ENCODE measurements at places on chromosomes 1 and 21. TPM values are rescaled to one million over a fixed set of nuclear protein-coding genes. Genes with fewer than 3 reads are reported as not detected.
A peak's percentile ranks its signal among the peaks of the same experiment; 100 is the strongest.

Gene AMY1B
- total RNA-seq = not detected

Gene GPA33
- 1.6 TPM for total RNA-seq

Gene EDARADD
- 16.6 TPM for total RNA-seq

Gene MEX3A
- 112 TPM for total RNA-seq

Gene ZNF593OS
- not detected for total RNA-seq

GRCh38 chr1:9400425-9401079, 107.9 kb downstream of the SPSB1 start:
- H3K4me1 ChIP-seq = peaks cover 11% of the 10 kb centered on the region
- no peak overlapping the region for H3K27ac ChIP-seq
- no peak for DNase-seq
- H3K27me3 ChIP-seq = no peaks in the 10 kb centered on the region
- no peaks in the 10 kb centered on the region for H3K36me3 ChIP-seq

DNA sequence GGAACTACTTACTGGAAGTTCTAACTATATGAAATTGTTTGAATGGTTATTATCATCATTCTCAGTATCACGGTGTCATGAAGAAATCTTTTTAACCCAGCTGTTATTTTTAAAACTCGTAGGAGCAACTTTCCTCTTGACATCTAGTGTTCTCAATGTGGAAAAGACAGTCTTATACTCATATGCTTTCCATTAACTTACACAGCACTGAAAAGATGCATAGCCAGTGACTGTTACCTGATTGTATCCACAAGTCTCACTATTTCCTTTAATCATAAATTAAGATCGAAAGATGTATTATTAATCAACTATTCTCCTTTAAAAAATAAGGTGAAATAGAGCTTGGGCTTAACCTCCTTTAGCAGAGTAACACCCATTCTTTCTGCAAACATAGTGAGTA, 59.7 kb upstream of the TNFSF4 start:
- H3K27me3 ChIP-seq = no peaks in the 10 kb centered on the region
- H3K27ac ChIP-seq = no peak overlapping the region
- DNase-seq = no peak
- H3K4me1 ChIP-seq = peaks cover 4% of the 10 kb centered on the region

- H3K36me3 ChIP-seq = peaks cover 24% of the 10 kb centered on the region
- H3K27ac ChIP-seq = peak overlapping the region; percentile 78
- H3K4me3 ChIP-seq = no peak overlapping the region
- DNase-seq = no peak
- no peaks in the 10 kb centered on the region for H3K27me3 ChIP-seq
Observed at GRCh38 chr1:164628772-164629171, 69.8 kb downstream of the PBX1 start.

- no peaks in the 10 kb centered on the region for H3K4me1 ChIP-seq
- H3K36me3 ChIP-seq = no peaks in the 10 kb centered on the region
- peaks cover 16% of the 10 kb centered on the region for H3K27me3 ChIP-seq
- H3K27ac ChIP-seq = no peak overlapping the region
- DNase-seq = no peak
Observed at GRCh38 chr1:245133995-245134715, 20.6 kb upstream of the KIF26B start.

DNA sequence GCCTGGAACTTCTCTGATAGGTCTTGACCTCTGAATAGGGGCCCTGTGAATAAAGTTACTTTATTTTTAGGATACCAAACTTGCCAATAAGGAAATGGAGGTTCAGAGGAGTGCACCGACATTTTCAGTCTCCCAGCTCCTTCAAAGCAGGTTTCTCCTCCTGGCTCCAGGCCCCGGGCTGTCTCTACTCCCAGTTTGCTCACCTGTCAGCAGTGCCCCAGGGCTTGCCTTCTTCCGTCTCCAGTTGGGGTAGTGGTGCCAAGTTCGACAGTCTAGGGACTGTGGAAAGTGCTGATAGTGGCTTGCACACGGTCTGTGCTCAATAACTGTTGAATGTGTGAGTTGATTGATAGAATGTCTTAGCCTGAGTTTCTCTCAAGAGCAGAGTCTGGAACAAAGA, 149.2 kb downstream of the ACTL8 start:
- no peaks in the 10 kb centered on the region for H3K36me3 ChIP-seq
- H3K4me1 ChIP-seq = no peaks in the 10 kb centered on the region
- no peak overlapping the region for H3K4me3 ChIP-seq
- no peak overlapping the region for H3K27ac ChIP-seq
- peaks cover 71% of the 10 kb centered on the region for H3K27me3 ChIP-seq
- no peak for DNase-seq

- no peaks in the 10 kb centered on the region for H3K36me3 ChIP-seq
- no peak overlapping the region for H3K4me3 ChIP-seq
- peaks cover 7% of the 10 kb centered on the region for H3K4me1 ChIP-seq
- no peak for DNase-seq
- peaks cover 8% of the 10 kb centered on the region for H3K27me3 ChIP-seq
Observed at GRCh38 chr1:171152549-171152948, 32.6 kb upstream of the FMO2 start.

DNA sequence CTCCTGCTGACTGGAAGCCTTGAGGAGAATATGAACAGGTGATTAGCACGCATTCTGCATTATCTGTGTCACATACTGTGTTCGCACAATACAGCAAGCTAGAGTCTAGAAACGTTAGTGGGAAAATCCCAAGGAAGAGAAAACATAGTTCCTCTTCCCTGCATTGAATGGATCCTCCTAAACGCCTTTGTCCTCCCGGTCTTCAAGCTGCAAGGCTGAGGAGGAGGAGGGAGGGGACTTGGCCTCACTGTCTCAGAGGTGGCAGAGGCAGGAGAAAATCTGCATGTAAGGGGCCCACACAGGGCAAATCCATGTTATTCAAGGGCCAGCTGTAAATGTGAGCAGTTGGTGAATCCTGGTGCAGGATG, 34.4 kb downstream of the WNT9A start:
- no peaks in the 10 kb centered on the region for H3K27me3 ChIP-seq
- H3K36me3 ChIP-seq = no peaks in the 10 kb centered on the region
- no peak overlapping the region for H3K4me3 ChIP-seq
- H3K4me1 ChIP-seq = peaks cover 77% of the 10 kb centered on the region
- no peak for DNase-seq

DNA sequence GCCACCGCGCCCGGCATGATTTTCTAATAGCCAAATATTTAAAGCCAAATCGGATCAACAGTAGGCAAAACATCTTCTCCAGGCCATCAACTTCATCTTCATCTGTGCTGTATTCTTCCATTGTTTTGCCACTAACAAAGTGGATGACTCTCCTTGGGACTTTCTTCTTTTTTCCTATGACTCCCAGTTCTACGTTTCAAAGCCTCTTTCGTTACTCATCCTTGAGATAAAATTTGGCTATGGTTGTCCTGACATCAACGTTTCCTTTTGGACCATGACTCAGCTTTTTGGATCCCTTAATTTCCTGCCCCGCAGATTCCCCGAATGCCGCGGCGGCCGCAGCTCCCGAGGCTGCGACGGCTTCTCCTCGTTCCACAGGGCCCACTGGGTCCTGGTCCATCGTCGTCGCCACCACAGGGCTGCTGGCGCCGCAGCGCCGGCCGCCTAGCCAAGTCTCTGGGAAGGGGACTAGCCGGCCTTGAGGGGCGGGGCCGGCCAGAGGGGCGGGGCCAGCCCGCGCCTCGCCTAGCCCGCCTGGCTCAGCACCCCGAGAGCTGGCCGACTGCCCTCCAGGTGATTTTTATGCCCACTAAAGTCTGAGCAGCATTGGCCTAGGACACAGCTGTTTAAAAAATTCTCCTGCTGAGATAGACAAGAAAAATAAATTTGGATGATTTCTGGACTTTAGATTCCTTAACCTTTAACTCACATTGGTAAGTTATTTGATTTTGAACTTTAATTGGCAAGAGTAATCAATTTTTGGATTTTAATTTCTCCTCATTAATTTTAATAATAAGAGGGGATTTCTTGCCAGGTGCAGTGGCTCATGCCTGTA, 93.9 kb downstream of the ADCY10 start:
- peak overlapping the region; percentile 39 for H3K27ac ChIP-seq
- H3K36me3 ChIP-seq = peaks cover 3% of the 10 kb centered on the region
- peak overlapping the region; percentile 69 for H3K4me3 ChIP-seq
- H3K4me1 ChIP-seq = peaks cover 27% of the 10 kb centered on the region

GRCh38 chr1:156247460-156248322, at the start of gene PAQR6:
PAQR6 (minus strand) TSS chr1:156248056; CDS start chr1:156246731, 1,325 bp downstream.
- H3K36me3 ChIP-seq = peaks cover 8% of the 10 kb centered on the region
- H3K4me1 ChIP-seq = peaks cover 4% of the 10 kb centered on the region
- peak within 1 kb of the TSS; percentile 16 for H3K27ac ChIP-seq
- no peak for DNase-seq
- no peak within 1 kb of the TSS for H3K4me3 ChIP-seq
- no peaks in the 10 kb centered on the region for H3K27me3 ChIP-seq

GRCh38 chr1:239711768-239712167, 325.4 kb downstream of the CHRM3 start:
- H3K36me3 ChIP-seq = no peaks in the 10 kb centered on the region
- DNase-seq = no peak
- H3K27me3 ChIP-seq = no peaks in the 10 kb centered on the region
- no peak overlapping the region for H3K27ac ChIP-seq
- no peak overlapping the region for H3K4me3 ChIP-seq

GRCh38 chr1:180392020-180392419, 110.4 kb downstream of the ACBD6 start:
- H3K36me3 ChIP-seq = peaks cover 50% of the 10 kb centered on the region
- no peaks in the 10 kb centered on the region for H3K27me3 ChIP-seq
- DNase-seq = no peak

DNA sequence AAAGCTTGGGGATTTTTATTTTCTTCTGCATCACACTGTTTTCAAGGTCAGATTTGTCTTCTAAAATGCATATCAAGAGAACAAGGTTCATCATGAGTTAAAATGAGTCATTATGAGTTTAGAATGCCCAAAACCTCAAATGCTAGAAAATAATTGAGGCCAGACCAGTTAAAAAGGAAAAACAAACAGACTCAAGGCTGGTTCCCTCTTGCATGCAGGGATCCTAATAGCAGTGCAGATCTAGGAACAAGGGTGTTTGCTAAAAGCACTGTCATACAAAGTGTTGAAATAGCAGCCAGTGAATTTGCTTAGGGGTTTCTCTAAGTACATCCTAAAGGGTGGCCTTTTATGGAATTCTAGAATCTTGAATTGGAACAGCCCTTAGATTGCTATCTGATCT, 15.3 kb downstream of the BEND5 start:
- no peak for DNase-seq
- H3K36me3 ChIP-seq = peaks cover 43% of the 10 kb centered on the region

DNA sequence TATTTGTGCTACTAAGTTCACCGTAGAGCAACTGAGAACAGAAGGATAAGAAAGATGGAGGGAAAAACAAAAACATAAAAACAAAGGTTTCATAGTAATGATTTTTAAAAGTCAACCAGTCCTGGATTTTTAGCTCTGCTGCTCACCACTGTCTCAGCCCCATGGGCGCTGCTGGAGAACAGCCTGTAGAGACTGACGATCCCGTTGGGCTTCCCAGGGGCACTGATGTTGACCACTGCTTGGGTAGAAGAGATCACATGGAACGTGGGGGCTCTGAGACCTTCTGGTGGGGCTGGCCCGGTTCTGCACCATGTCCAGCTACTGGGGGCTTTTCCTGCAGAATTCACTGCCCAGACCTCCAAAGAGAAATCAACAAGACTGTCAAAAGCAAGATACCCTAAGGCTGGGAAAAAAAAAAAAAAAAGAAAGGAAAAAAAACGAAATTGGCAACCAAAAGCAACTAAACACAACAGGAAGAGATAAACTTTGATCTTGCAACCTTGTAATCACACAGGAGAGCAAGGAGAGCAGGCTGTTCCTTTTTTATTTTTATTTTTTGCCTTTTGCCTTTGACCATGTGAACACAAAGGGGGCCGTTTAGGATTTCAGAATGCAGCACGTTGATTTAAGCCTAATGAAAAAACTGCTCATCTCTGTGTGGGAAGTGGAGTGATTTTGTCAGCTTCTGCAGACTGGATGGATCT, 83.5 kb downstream of the KCTD3 start:
- peaks cover 5% of the 10 kb centered on the region for H3K27me3 ChIP-seq
- H3K27ac ChIP-seq = no peak overlapping the region
- H3K4me3 ChIP-seq = no peak overlapping the region
- H3K4me1 ChIP-seq = peaks cover 15% of the 10 kb centered on the region
- no peaks in the 10 kb centered on the region for H3K36me3 ChIP-seq

DNA sequence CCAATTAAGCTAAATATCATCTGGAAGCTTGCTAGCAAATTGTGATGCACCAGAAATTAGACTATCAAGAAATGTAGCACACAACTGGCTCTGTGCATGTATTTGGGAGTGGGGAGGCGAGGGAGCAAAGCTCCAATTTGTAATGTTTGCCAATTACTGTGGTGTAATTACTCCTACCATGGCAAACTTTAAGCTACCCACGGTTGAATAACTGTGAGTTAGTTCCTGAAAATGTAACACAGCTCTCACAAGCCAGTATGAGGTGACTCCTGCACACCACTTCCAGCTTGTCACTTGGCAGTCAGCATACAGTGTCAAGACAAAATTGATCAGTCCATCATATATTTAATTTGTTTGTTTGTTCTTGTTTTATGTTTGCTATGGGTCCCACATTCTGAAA, 141.2 kb downstream of the TM2D1 start:
- H3K27ac ChIP-seq = no peak overlapping the region
- no peaks in the 10 kb centered on the region for H3K36me3 ChIP-seq
- H3K4me3 ChIP-seq = no peak overlapping the region
- H3K4me1 ChIP-seq = peaks cover 20% of the 10 kb centered on the region

DNA sequence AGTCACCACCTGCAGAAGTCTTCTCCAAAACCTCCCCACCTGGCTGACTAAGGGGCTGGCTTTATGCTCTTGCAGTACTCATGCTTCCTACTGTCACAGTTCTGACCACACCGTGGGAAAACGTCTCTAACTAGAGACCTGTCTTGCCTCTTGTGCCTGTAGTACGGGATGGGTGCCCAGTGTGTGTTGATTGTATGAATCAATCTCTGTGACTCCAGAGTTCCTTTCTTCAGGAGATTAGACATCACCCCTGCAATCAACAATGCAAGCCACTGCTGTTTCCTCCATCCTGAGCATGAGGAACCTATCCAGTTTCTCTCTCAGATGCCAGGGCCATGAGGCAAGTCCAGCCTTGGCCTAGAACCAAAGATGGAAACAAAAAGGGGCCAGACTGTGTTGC, 64.1 kb downstream of the LRRN2 start:
- H3K36me3 ChIP-seq = no peaks in the 10 kb centered on the region
- H3K27ac ChIP-seq = no peak overlapping the region
- H3K4me1 ChIP-seq = peaks cover 37% of the 10 kb centered on the region
- H3K27me3 ChIP-seq = peaks cover 10% of the 10 kb centered on the region
- DNase-seq = no peak
- no peak overlapping the region for H3K4me3 ChIP-seq

- H3K27me3 ChIP-seq = no peaks in the 10 kb centered on the region
- no peak overlapping the region for H3K4me3 ChIP-seq
- H3K36me3 ChIP-seq = no peaks in the 10 kb centered on the region
- peaks cover 61% of the 10 kb centered on the region for H3K4me1 ChIP-seq
- peak overlapping the region; percentile 89 for H3K27ac ChIP-seq
- DNase-seq = no peak
Observed at GRCh38 chr1:226656601-226657277, 82.3 kb downstream of the ITPKB start.

GRCh38 chr1:184366997-184367396, 19.8 kb upstream of the C1orf21 start:
- DNase-seq = no peak
- H3K4me3 ChIP-seq = no peak overlapping the region
- no peaks in the 10 kb centered on the region for H3K4me1 ChIP-seq
- H3K27ac ChIP-seq = no peak overlapping the region
- H3K27me3 ChIP-seq = no peaks in the 10 kb centered on the region

Measured in mesothelial cell of epicardium (in vitro differentiated cells).